NCI-H446 treated with DMSO at 0.1 percent for 48 hours (cell line): ENCODE measurements at places on chromosomes 2 and 18.

DNA sequence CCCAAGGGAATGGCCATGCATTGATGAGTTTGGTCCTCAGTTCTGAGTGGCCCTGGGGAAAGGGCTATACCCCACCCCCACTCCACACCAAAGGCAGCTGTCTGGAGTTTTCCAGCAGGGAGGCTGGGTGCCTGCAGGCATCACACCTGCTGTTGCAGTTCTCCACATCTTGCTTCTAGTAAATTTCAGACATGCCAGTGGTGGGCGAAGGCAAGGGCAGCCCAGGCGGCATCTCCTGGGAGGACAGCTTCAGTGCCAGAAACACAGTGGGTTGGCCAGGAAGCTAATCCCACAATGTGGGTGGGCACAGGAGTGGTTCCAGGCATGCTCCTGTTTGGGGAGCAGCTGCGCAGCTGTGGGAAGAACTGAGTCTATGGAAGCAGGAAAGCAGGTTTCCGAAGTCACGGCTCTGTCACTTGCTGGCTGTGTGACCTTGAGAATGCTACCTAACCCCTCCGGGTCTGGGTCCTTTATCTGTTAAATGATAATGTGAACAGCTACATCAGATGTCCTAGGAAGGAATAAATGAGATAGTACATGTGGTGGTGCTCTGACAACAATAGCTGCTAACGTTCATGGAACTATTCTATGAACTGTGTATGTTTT, 84.6 kb upstream of the SPTBN1 start:
- no peak for DNase-seq

- no peak for DNase-seq
These were observed 457.0 kb downstream of the METTL4 start for GRCh38 chr18:2114289-2114688.

- DNase-seq = no peak
These were observed 4.8 kb downstream of the TNFRSF11A start for GRCh38 chr18:62329691-62330454.

- DNase-seq = no peak
These were observed 15.9 kb upstream of the CD28 start for GRCh38 chr2:203690441-203691047.

- peak; percentile 14 for DNase-seq
These were observed 799.3 kb downstream of the BCL11A start for GRCh38 chr2:59754011-59754735.

- DNase-seq = no peak
These were observed 128.3 kb downstream of the AFF3 start for GRCh38 chr2:100013892-100014677.

GRCh38 chr18:62586151-62586774, 63.4 kb downstream of the ZCCHC2 start:
- DNase-seq = peak; percentile 11

DNA sequence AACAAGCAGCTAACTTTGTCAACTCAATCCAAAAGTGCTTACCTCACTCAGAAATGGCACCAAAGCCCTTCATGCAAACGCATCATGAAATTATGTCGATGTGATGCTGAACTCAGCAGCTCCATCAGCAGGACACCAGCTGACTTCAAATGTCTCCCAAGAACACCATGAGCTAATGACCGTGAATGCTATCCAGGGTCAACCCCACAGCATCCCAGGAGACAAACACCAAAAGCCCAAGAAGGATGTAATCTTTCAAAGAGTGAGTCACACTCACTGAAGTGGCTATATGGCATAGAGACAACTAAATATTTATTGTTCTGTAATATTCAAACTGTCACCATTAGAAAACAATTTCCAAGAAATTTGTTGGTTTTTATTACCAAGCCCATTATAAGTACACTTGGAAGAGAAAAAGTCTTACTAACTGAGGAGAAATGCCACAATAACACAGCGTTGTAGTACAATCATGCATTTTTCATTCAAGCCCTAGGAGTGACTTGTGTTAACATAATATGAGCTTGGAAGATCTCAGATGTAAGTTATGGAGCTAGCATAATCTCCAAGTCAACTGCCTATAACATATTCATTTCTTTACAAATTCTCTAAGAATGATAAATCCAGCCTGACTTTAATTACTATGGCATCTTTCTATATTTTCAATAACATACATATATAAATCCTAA, 165.0 kb upstream of the CCDC68 start:
- DNase-seq = no peak

- DNase-seq = no peak
These were observed 558 bp downstream of the DNAJC10 start for GRCh38 chr2:182716650-182716979.
